ENCODE measurements at places on chromosomes 12 and 14.
A peak's percentile ranks its signal among the peaks of the same experiment; 100 is the strongest.

DNA sequence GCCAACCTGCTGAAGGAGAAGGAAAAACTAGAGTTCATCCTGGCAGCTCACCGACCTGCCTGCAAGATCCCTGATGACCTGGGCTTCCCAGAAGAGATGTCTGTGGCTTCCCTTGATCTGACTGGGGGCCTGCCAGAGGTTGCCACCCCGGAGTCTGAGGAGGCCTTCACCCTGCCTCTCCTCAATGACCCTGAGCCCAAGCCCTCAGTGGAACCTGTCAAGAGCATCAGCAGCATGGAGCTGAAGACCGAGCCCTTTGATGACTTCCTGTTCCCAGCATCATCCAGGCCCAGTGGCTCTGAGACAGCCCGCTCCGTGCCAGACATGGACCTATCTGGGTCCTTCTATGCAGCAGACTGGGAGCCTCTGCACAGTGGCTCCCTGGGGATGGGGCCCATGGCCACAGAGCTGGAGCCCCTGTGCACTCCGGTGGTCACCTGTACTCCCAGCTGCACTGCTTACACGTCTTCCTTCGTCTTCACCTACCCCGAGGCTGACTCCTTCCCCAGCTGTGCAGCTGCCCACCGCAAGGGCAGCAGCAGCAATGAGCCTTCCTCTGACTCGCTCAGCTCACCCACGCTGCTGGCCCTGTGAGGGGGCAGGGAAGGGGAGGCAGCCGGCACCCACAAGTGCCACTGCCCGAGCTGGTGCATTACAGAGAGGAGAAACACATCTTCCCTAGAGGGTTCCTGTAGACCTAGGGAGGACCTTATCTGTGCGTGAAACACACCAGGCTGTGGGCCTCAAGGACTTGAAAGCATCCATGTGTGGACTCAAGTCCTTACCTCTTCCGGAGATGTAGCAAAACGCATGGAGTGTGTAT is 2.4 kb downstream of the FOS start:
- no peak for DNase-seq

DNA sequence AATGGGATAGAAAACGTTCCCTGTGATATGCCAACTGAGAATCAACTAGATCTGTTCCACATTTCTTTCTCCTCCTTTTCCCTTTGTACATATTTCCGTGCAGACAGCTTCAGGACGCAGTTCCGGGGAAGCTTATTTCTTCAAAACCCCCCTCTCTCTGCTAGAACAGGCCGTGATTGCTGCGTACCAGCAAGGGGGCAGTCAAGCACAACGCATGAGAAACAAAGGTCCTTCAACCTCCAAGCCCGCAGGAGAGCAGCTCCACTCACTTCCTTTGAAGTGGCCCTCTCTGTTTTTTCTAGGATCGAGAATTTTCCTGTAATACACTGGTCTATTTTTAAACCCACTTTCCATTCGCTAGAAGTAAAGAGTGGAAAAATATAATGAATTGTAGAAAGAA is 80.8 kb downstream of the ZNF664 start:
- no peak for DNase-seq

DNA sequence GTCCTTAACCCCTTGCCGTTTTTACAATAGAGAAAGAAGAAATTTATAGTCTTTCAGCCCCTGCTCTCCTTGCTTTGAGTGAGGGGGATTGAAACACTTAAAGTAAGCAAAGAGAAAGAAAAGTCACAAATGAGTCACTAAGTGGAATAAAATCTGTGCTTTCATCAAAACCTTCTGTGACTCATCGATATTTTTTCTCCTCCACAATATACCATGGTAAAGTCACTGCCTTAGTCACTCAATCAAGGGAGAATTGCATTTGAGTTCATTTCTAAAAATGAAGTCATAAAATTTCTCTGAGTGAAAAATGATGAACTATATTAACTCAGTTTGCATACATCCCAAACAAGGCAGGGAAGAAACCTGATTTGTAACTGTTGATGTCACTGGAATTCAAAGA is 470.3 kb downstream of the FOXG1 start:
- no peak for DNase-seq

DNA sequence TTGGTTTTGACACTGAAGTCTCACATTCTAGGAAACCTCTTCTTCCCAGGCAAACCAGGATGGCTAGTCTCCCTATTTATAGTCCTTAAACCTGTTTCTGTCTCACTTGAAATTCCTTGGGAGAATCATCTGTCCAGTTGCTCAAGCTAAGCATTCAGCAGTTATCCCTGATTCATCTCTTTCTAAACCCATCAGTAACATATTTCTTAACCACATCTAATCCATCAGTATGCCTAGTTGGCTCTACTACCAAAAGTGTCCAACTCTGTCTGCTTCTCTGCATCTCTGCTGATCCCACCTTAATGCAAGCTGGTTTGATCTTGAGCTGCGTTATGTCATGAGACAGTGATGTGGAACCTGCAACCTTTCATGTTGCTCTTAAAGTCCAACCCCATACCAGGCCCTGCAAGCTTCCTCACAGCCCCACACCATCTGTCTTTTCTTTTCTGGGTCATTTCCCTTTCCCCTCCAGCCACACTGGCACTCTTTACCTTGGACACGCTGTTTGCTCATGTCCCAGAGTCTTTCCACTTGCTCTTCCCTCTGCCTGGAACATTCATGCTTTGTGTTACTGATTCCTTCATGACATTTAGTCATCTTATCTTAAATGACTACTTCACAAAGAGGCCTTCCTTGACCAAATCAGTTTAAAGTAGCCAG is 380.8 kb upstream of the RGS6 start:
- no peak for DNase-seq

- no peak for DNase-seq
These were observed 620 bp upstream of the NID2 start for GRCh38 chr14:52069307-52070050.

DNA sequence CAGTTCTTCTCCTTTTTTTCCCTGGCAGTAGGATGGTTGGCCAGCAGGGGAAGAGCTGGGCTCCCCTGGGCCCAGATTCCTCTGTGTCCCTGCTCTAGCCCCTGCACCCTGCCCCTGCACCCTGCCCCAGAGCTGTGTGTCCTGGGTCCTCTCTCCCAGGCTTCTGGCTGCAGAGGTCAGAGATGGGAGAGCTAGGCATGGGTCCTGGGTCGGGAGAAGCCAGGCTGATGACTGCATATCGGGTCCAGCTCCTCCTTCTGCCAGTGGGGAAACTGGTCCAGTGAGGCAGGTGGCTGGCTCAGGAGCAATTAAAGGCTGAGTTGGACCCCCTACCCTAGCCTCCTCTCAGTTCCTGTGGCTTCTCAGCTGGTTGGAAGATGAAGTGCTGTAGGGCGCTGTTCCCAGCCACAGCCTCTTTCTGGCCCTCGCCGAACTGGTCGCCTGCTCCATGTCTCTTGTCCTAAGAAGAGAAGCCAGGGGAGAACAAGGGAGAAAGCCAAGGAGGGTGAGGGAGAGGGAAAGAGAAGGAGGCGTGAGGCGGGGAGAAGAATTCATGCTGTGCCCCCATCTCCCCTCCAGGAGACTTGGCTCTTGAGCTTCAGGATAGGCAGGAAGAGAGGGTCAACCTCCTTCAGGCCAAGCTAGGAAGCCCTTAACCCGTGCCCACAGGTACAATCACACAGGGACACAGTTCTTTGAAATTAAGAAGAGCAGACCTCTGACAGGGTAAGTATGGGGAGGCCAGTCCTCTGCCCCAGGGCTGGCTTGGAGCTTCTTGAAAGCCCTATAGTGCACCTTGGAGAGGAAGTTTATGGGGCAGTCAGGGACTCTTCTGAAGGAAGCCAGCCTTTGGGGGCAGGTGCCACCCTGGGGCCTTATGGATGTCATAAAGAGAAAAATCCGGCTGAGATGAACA is 9.5 kb downstream of the VASH1 start:
- DNase-seq = no peak

DNA sequence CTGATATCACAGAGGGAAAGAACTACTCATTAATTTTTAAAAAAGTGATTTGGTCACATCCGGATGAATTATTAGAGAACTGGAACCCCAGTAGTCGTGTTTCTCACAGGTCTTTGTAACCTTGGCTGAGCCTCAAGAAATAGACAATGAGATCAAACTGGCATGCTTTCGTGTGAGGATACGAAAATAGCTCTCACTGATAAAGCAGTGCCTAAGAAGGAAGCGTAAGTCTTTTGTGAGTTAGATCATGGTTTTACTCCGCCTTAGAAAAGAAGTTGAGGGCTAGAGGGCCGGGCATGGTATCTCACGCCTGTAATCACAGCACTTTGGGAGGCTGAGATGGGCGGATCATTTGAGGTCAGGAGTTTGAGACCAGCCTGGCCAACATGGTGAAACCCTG is 33.8 kb upstream of the GALNT16 start:
- no peak for DNase-seq

DNA sequence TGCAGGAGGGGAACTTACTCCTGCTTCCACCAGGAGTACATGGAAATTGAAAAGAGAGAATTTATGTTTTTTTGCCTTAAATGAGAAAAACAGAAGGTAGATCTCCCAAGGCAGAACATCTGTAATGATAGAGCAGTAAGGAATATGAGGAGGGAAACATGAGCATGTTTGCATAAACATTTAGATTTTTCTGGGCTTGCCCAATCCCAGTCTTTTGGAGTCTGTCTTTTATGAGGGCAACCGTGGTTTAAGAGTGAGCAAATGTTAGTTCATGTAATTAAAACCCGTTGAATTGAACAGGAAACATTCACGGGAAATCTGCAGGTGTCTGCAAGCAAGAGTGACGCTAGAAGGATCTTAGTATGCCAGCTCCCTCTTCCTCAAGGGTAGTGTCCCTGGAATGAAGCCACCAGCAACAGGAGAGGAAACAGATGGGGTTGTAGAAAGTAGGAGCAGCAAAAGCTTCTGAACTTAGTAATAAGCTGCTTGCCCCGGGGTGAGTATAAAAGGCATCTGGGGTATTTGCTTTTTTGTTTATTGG is 79.3 kb downstream of the ARF6 start:
- peak; percentile 5 for DNase-seq

GRCh38 chr12:26651566-26652188 is 181.3 kb downstream of the ITPR2 start:
- no peak for DNase-seq

- DNase-seq = no peak
These were observed 219.7 kb upstream of the TMPO start for GRCh38 chr12:98295681-98296080.

GRCh38 chr14:66790101-66790500 is 282.2 kb downstream of the GPHN start:
- no peak for DNase-seq

GRCh38 chr14:53285821-53286220 is 132.7 kb upstream of the DDHD1 start:
- no peak for DNase-seq

GRCh38 chr12:104412681-104413080 is 44.1 kb upstream of the CHST11 start:
- no peak for DNase-seq

DNA sequence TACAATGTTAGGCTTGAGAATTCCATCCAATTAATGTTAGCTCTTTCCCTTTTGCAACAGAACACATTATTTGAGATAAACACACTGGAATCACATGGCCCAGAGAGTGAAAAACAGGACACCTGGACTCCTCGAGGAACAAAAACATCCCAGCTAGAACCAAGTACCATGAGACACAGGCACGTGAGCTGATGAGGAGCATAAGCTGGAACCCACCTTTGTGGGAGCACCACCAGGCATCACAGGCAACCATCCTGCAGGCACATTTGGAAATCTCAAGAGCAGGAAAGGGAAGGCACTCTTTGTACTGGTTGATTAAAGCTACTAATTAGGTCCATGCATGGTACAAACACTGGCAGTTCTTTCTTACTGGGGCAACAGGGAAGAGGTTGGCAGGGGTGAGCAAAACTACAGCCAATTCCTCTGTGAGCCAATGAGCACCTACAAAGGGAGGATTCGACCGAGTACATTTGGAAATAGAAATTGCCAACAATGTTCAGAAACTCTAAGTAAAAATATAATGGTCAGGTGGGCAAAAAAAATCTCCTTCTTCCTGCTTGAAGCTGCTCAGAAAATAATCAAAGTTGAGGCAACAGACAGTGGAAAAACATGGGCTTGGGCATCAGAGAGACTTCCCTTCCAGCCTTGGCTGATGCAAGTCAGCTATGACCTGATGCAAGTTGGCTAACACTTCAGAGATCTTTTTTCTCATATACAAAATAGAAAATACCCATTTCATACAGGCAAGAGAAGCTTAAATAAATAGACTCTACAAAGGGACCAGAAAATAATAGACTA is 216.7 kb downstream of the NUAK1 start:
- no peak for DNase-seq

GRCh38 chr14:29868000-29868399 is 59.6 kb downstream of the PRKD1 start:
- DNase-seq = no peak

GRCh38 chr12:40209886-40210285 is 14.9 kb upstream of the LRRK2 start:
- no peak for DNase-seq

- DNase-seq = no peak
These were observed 57.7 kb upstream of the CAND1 start for GRCh38 chr12:67211494-67211893.

DNA sequence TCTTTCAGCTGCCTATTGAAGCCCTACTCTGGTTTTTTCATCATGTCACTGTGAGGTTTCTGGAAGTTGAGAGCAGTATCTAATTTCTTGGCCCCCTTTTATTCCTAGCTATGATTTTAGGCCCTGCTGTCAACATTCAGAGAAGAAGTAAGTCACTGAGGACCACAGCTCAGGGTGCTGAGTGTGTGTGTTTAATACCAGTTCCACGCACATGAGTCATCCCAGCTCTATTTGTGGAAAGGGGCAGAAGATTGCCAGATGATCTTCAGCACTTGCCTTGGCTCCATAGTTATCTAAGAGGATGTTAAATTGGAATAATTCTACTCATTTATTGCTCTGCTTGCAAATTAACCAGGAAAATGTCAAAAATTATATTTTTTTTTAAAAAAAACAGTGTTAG is 65.5 kb upstream of the SLC38A4 start:
- no peak for DNase-seq

GRCh38 chr14:50260511-50260910 is 29.1 kb upstream of the SOS2 start:
- no peak for DNase-seq

GRCh38 chr12:46263140-46264016 is 5.5 kb downstream of the SLC38A1 start:
- DNase-seq = no peak

- DNase-seq = no peak
These were observed 144.2 kb upstream of the FRMD6 start for GRCh38 chr14:51507511-51507905.

DNA sequence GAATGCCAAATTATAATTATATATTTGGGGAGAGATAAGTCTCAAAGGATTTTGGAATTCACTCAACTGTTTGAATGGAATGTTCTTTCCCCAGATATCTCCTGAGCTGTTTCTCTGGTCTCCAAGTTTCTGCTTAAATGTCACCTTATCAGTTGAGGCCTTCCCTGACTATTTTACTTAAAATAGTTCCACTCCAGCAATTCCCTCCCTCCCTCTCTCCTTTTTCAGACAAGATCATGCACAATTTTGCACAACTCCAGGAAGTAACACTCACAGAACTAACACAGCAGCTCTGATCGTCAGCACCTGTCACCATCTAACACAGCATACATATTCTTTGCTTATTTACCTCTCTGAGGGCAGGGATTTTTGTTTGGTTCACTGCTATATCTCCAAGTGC is 12.5 kb downstream of the BTG1 start:
- peak; percentile 15 for DNase-seq

- DNase-seq = no peak
These were observed 109.4 kb upstream of the MYL2 start for GRCh38 chr12:111029732-111030131.
